ENCODE measurements at places on chromosomes 3 and 15. TPM values are rescaled to one million over a fixed set of nuclear protein-coding genes. Genes with fewer than 3 reads are reported as not detected.

- H3K27me3 ChIP-seq: no peaks in the 10 kb centered on the region
- H3K4me1 ChIP-seq: no peaks in the 10 kb centered on the region
- no peak overlapping the region for H3K4me3 ChIP-seq
- H3K27ac ChIP-seq: no peak overlapping the region
- no peak for DNase-seq
These were observed 231.8 kb downstream of the ROBO2 start for GRCh38 chr3:77271711-77272110.

DNA sequence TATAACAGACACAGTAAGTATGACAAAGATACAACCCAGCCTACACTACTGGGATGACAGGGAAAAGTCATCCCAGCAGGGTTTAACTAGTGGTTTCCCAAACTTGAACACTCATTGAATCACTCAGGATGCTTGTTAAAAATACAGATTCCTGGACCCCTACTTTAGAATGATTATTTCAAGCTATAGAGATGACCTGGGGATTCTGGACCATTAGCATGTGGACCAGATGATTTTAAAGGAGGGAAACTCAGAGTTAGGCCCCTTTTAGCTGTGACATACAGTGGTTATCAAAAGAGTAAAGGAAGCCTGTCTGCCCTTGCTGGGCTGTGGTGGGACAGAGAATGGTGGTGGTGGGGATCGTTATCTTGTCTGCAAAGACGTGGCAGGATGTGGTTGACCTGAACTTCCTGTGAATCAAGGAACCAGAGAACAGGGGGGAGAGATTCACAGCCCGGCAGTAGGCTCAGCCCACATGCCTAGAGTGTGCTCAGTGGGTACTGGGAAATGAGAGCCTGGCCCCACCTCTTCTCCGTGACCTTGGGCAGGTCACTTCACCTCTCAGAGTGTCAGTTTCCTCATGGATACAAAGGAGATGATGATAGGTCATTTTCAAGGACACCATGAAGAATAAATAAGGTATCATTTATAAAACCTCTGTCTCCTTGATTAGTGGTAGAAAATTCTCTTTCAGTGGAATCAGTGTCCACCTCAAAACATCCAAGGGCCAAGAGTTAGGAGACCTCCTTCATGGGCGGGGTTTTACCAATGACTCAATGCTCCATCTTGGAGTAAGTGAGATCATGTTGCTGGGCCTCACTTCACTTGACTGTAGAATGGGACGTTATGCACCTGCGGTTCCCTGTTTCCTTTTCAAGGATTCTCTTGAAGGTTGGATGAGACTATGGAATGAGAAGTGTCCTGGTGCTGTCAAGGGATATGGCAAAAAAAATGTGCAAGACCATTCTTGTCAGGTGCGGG, 306.5 kb downstream of the RPLP1 start:
- H3K4me3 ChIP-seq: no peak overlapping the region
- no peak overlapping the region for H3K27ac ChIP-seq
- H3K4me1 ChIP-seq: peaks cover 23% of the 10 kb centered on the region
- H3K36me3 ChIP-seq: peaks cover 5% of the 10 kb centered on the region
- no peak for DNase-seq

DNA sequence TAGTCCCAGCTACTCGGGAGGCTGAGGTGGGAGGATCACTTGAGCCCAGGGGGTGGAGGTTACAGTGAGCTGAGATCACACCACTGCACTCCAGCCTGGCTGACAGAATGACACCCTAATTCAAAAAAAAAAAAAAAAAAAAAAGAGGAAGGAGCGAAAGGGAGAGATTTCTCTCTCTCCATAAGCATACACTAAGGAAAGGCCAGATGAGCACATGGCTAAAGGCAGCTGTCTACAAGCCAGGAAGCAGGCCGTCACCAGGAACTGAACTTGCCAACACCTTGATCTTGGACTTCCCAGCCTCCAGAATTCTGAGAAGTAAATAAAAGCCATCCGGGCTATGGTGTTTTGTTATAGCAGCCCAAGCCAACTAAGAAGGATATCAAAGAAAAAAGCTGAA, 7.5 kb downstream of the SRGAP3 start:
- peaks cover 60% of the 10 kb centered on the region for H3K4me1 ChIP-seq
- no peak overlapping the region for H3K4me3 ChIP-seq
- no peaks in the 10 kb centered on the region for H3K27me3 ChIP-seq
- peaks cover 24% of the 10 kb centered on the region for H3K36me3 ChIP-seq
- DNase-seq: no peak

GRCh38 chr3:179956416-179956830, 80.3 kb downstream of the PEX5L start:
- H3K4me1 ChIP-seq: no peaks in the 10 kb centered on the region
- DNase-seq: no peak
- no peaks in the 10 kb centered on the region for H3K36me3 ChIP-seq

DNA sequence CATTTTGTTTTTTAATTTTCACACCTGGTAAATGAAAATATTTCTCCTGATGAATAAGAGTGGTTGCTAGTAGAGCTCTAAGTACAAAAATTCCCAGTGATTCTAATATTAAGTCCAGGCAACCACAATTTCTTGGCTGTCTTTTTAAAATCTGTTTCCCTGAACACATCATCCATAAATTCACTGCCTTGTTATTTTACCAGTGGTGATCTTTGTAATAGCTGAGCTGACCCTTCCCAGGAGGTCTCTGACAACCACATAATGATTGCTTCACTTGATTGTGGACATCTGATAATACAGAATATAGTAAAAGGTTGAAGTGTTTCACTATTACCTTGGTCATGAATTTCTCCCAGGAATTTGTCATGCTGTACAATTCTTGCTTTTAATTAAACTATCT, 13.9 kb upstream of the TOP2B start:
- no peaks in the 10 kb centered on the region for H3K27me3 ChIP-seq
- no peak overlapping the region for H3K27ac ChIP-seq
- no peak overlapping the region for H3K4me3 ChIP-seq
- no peak for DNase-seq
- H3K36me3 ChIP-seq: no peaks in the 10 kb centered on the region

DNA sequence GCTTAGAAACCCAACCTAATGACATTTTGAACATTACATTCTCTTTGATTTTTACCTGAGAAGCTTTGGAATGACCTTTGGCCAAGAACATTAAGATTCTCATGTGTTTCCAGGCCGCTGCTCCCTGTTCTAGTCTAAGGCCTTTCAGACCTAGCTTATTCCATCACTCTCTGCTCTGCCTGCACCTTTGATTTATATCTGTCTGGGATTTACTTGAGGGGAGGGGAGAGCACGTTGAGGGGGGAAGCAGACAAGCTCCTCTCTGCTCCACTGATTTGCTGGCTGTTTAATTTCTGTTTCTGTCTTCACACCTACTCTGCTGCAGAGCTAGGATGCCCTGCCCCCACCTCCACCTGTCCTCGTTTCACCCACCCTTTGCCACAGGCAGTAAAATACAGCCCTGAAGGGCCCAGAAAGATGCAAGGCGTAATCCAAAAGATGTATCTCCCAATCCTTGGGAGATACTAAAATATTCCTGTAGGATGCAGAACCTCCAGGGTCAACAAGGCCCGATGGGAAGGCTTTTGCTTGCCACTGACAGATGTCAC, 429.8 kb downstream of the EPHB1 start:
- H3K4me3 ChIP-seq: no peak overlapping the region
- H3K4me1 ChIP-seq: no peaks in the 10 kb centered on the region
- no peaks in the 10 kb centered on the region for H3K36me3 ChIP-seq
- H3K27ac ChIP-seq: no peak overlapping the region

DNA sequence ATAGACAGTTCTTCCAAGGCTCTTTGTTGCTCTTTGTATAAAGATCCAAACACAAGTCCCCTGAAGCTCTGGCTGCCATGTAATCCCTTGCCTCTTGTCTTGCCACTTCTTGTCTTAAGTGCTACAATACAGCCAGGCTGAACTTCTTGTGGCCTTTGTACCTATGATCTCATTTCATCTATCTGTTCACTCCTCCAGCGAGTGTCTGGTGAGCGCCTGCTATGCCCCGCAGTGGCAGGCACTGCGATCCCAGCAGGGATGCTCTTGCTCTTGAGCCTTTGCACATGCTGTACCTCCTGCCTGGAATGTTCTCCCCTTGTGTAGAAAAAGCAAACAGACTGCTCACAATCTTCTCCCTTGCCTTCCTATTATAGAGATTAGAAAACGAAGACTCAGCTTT, 81.9 kb upstream of the ADPGK start:
- peaks cover 7% of the 10 kb centered on the region for H3K27me3 ChIP-seq
- H3K27ac ChIP-seq: no peak overlapping the region
- no peak overlapping the region for H3K4me3 ChIP-seq
- DNase-seq: no peak
- H3K36me3 ChIP-seq: no peaks in the 10 kb centered on the region
- H3K4me1 ChIP-seq: peaks cover 9% of the 10 kb centered on the region

DNA sequence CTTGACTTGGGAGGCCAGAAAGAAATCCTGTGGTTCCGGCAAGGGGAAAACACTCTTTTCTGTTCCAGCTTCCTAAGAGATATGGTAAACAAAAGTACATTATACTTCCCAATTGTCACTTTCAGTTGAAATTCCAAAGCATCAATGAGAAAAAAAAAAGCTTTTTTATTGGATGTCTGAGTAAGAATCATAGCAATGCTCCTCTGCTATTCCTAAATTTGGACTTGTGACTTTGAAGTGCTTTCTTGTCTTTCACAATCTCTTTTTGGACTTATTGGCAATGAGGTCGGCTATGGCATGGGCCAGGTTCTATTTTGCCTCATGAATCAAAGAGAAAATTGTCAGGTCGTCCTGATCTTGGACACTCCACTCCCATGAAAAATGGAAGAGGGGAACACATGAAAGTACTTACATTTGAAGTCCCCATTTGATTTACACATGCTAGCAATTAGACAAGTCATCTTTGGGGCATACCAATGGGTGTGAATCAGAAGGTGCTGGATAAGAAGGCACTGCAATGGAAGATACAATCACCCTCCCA, 170.5 kb downstream of the GREM1 start:
- H3K27ac ChIP-seq: no peak overlapping the region
- DNase-seq: no peak

- H3K36me3 ChIP-seq: peaks cover 26% of the 10 kb centered on the region
- H3K27ac ChIP-seq: no peak overlapping the region
- no peaks in the 10 kb centered on the region for H3K27me3 ChIP-seq
These were observed 34.7 kb downstream of the POLG start for GRCh38 chr15:89299896-89300295.

- no peak for DNase-seq
- H3K4me1 ChIP-seq: no peaks in the 10 kb centered on the region
- H3K27me3 ChIP-seq: no peaks in the 10 kb centered on the region
- H3K36me3 ChIP-seq: peaks cover 3% of the 10 kb centered on the region
These were observed 131.9 kb downstream of the ANO10 start for GRCh38 chr3:43489930-43490329.

- DNase-seq: no peak
- H3K36me3 ChIP-seq: peaks cover 18% of the 10 kb centered on the region
- no peak overlapping the region for H3K27ac ChIP-seq
- H3K4me3 ChIP-seq: no peak overlapping the region
- H3K4me1 ChIP-seq: peaks cover 4% of the 10 kb centered on the region
- H3K27me3 ChIP-seq: no peaks in the 10 kb centered on the region
These were observed 8.3 kb downstream of the EOGT start for GRCh38 chr3:69005071-69005790.

GRCh38 chr15:40293905-40294895, 11.3 kb upstream of the ANKRD63 start:
- peaks cover 46% of the 10 kb centered on the region for H3K27me3 ChIP-seq
- H3K4me3 ChIP-seq: no peak overlapping the region
- no peak overlapping the region for H3K27ac ChIP-seq
- no peaks in the 10 kb centered on the region for H3K36me3 ChIP-seq
- peaks cover 12% of the 10 kb centered on the region for H3K4me1 ChIP-seq

DNA sequence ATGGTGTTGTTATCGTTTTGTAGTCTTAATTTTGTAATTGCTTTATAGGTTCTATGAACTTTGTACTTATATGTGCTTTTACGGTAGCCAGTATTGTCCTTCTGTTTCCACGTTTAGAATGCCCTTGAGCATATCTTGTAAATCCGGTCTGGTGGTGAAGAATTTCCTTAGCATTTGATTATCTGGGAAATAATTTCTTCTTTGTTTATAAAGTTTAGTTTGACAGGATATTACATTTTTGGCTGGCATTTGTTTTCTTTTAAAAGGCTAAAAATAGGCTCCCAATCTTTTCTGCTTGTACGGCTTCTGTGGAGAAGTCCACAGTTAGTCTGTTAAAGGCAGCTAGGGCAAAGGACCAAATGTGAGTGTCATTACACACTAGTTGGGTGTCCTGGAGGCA, 36.7 kb downstream of the SPESP1 start:
- H3K36me3 ChIP-seq: no peaks in the 10 kb centered on the region
- no peak for DNase-seq
- no peak overlapping the region for H3K4me3 ChIP-seq
- H3K27me3 ChIP-seq: peaks cover 16% of the 10 kb centered on the region

GRCh38 chr15:51736751-51737521, 519 bp downstream of the LYSMD2 start:
- H3K36me3 ChIP-seq: no peaks in the 10 kb centered on the region
- peaks cover 52% of the 10 kb centered on the region for H3K27me3 ChIP-seq
- no peaks in the 10 kb centered on the region for H3K4me1 ChIP-seq
- H3K27ac ChIP-seq: peak overlapping the region; percentile 46

DNA sequence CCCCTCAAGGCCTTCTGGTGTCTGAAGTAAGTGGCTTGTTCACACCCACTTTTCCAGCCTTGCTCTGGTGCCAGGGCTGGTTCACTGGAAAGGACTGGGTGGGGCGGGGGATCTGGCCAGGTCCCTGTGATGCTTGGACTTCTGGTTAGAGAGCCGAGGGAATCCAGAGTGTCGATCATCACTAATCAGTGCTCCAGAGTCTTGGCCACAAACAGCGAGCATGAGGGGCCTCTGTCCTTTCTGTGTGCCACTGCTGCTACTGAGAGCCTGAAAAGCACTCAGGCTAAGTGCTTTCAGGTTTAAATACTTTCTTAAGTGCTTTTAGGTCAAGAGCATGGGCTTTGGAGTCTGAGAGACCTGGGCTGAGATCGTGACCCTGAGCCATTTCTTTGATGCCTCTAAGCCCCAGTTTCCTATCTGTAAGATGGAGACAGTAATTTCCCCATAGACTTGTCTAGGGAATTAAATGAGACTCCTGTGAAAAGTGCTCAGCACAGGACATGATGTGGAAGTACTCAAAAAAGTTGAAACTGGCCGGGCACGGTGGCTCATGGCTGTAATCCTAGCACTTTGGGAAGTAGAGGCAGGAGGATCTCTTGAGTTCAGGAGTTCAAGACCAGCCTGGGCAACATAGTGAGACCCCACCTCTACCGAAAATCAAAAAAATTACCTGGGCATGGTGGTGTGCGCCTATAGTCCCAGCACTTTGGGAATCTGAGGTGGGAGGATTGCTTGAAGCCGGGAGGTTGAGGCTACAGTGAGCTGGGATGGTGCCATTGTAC, 53.8 kb upstream of the SEC22A start:
- peaks cover 32% of the 10 kb centered on the region for H3K36me3 ChIP-seq
- DNase-seq: no peak
- H3K27me3 ChIP-seq: no peaks in the 10 kb centered on the region
- H3K4me1 ChIP-seq: peaks cover 16% of the 10 kb centered on the region
- no peak overlapping the region for H3K27ac ChIP-seq

- H3K27ac ChIP-seq: no peak overlapping the region
- peaks cover 38% of the 10 kb centered on the region for H3K4me1 ChIP-seq
- H3K4me3 ChIP-seq: no peak overlapping the region
- H3K36me3 ChIP-seq: no peaks in the 10 kb centered on the region
These were observed 129.4 kb downstream of the UACA start for GRCh38 chr15:70633991-70634390.

GRCh38 chr15:81189583-81190283, 6.9 kb upstream of the IL16 start:
- no peak overlapping the region for H3K4me3 ChIP-seq
- H3K27me3 ChIP-seq: peaks cover 24% of the 10 kb centered on the region
- H3K27ac ChIP-seq: no peak overlapping the region
- DNase-seq: peak; percentile 18

The EEF1AKMT4 gene
- total RNA-seq: 6.4 TPM

The IL1RAP gene
- total RNA-seq: 8.2 TPM

The B3GALNT1 gene
- 19.6 TPM for total RNA-seq

The AHSG gene
- total RNA-seq: 0.27 TPM

The NEK10 gene
- 1.4 TPM for total RNA-seq

The PROS1 gene
- 7.8 TPM for total RNA-seq

The CPN2 gene
- total RNA-seq: not detected

The CGNL1 gene
- total RNA-seq: 11.8 TPM

The ALPK3 gene
- total RNA-seq: 9.6 TPM

All from type B pancreatic cell (in vitro differentiated cells).